Non-pigmented ciliary epithelial cell (primary cell): ENCODE measurements at places on chromosomes 16 and 17.

- no peak for DNase-seq
These were observed 4.6 kb downstream of the TEN1 start for GRCh38 chr17:75983501-75984181.

GRCh38 chr16:598823-599739 is 9.2 kb downstream of the RAB40C start:
- DNase-seq: no peak

GRCh38 chr16:15502041-15502725 is 67.8 kb downstream of the BMERB1 start:
- DNase-seq: peak; percentile 89

DNA sequence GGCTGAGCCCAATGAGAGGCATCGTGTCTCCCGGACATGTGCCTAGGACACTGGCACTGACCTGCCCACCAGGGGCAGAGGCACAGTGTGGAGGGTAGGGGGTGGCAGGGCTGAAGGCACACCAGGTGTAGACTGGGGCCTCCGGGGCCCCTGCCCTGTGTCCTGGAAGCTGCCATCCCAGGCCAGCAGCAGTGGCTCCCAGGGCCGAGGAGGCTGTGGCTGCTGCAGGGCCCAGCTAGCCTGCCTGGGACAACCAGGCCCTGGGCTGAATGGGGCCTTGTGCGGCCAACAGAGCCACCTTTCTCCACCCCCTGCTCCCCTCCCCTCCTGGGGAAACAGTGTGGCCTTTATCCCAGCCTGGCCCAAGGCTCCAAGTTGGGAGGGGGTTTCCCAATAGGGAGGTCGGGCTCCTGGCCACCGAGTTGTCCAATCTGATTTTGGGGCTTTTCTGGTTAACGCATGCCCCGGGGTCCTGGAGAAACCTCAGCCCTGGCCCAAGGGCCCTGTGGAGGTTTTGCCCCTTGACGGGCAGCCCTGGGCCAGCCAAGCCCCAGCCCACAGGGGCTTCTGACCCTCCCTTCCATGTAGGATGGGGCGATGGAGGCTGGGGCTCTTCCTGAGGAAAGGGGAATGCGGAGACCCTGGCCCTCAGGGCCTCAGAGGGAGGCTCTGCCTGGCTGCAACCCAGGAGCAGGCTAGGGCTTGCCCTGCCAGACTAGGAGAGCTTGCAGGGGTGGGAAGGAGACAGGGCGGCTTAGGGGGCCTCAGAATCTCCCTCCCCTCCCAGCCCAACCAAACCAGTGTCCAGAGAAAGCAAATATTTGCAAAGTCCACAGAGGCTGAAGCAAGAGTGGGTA is 4.2 kb downstream of the MTSS2 start:
- DNase-seq: no peak

DNA sequence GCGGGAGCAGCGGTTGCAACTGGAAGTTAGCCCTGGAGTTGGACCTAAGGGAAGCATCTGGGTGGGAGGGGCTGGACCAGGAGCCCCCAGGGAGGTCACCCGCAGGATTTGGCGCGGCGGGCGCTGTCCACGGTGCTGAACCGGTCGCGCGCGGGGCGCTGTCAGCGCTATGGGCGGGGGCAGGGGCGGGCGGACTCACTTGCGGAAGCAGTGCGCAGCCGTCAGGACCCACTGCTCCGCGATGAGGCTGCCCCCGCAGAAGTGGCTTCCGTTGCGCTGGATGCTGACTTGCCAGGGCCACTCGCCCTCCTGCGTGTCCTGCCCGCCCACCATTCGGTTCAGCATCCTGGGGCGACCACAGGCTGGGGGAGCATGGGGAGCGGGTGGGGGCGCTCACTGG is 4.5 kb downstream of the PRSS27 start:
- no peak for DNase-seq

GRCh38 chr16:2156849-2157224 is 1.3 kb downstream of the TRAF7 start:
- no peak for DNase-seq

DNA sequence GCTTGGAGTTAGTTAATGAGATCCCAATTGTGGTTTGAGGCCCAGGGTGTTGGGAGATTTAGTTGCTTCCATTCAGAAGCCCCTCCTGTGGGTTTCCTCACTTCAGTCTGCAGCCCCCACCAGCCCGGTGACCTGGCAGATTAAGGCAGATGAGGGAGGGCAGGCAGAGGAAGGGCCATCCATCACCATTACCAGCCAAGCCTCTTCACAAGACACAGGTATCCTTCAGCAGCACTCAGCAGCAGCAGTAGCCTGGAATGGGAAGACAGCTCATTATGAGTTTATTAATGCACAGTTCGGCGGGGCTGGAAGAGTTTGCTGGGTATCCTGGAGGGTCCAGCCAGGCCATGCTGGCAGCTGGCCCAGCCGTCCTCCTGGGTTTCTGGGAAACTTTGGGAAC is 90.0 kb upstream of the GPRC5B start:
- no peak for DNase-seq

DNA sequence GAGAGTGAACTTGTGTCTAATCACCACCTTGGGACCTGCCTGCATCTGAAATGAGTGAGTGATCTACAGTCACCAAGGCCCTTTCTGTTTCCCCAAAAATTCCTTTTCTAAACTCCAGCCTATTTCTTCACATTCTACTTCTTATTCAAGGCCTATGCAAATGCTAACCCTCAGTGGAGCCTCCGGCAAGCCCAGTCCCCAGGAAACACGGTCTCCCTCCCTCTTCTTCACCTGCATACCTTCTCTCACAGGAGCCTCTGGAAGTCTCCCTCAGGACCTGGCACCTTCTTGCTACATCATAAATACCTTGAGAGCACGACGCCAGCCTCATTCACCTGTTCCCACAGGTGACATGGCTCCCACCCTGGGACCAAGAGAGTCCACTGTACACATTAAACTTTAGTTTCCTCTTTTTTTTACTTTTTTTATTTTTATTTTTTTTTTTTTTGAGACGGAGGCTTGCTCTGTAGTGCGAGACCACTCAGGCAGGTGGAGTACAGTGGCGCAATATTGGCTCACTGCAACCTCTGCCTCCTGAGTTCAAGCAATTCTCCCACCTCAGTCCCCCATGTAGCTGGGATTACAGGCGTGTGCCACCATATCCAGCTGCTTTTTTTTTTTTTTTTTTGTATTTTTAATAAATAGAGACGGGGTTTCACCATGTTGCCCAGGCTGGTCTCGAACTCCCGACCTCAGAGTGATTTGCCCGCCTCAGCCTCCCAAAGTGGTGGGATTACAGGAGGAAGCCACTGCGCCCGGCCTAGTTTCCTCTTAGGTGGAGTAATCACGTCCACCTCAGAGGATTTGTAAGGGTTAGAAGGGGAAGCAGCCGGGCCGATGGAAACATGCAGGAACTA is 97.3 kb downstream of the ANKRD11 start:
- DNase-seq: no peak

- DNase-seq: no peak
These were observed 13.5 kb downstream of the NPRL3 start for GRCh38 chr16:125011-125410.

DNA sequence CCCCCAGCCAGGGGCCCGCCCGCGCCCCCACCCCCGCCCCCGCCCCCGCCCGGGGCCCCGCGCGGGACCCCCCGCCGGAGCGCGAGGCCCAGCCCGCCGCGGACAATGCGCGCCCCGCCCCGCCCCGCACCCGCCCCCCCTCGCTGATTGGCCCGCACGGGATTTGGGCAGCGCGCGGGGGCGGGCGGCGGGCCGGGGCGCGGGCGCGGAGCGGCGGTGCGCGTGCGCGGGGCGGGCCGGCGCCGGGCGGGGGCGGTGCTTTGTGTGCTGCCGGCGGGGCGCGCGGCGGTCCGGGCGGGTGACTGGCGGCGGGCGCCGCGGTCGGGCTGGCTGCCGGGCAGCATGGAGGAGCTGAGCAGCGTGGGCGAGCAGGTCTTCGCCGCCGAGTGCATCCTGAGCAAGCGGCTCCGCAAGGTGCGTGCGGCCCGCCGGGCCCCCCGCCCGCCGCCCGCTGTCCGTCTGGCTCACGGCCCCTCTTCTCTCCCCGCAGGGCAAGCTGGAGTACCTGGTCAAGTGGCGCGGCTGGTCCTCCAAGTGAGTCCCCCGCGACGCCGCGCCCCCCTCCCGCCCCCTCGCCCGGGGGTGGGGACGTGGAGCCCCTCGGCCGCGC is at the start of gene CBX2:
Gene CBX2 (plus strand): TSS at position 255 of the 610 bp plus-strand sequence. CDS start 88 bp downstream, at position 343.
- no peak for DNase-seq

GRCh38 chr16:24976971-24977677 is 38.0 kb downstream of the ARHGAP17 start:
- DNase-seq: no peak

DNA sequence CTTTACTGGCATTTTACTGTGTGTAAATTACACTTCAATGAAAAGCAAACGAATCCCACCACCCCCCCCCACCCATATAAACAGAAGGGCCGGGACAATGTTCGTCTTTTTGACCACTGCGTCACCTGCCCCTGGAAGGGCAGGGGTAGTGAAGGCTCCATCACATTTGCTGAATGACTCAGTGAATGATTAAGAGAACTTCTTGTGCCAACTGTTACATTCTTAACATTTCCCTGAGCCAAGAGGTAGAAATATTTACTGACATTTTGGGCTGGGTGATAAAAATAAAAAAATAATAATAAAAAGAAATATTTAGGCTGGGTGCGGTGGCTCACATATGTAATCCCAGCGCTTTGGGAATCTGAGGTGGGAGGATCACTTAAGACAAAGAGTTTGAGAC is 24.1 kb downstream of the C16orf96 start:
- no peak for DNase-seq

DNA sequence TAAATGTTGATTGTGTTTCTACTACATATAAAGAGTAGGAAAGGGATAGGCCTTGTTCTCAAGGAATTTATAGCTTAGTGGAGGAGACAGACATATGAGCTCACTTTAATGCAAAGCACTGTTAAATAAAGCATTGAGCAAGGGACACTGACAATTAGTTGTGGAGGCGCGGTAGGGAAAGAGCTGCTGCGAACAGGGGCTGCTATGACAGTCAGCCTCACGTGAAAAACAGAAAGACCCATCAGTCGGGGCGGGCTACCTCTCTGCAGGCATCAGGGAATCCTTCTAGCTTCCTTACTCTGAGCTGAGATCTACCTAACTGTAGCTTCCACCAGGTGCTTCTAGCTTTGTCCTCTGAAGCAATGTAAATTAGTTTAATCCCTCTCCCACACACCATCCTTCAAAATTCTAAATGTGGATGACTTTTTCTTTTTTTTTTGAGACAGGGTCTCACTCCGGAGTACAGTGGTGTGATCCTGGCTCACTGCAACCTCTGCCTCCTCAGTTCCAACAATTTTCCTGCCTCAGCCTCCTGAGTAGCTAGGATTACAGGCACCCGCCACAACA is 129.9 kb upstream of the ZFHX3 start:
- no peak for DNase-seq

DNA sequence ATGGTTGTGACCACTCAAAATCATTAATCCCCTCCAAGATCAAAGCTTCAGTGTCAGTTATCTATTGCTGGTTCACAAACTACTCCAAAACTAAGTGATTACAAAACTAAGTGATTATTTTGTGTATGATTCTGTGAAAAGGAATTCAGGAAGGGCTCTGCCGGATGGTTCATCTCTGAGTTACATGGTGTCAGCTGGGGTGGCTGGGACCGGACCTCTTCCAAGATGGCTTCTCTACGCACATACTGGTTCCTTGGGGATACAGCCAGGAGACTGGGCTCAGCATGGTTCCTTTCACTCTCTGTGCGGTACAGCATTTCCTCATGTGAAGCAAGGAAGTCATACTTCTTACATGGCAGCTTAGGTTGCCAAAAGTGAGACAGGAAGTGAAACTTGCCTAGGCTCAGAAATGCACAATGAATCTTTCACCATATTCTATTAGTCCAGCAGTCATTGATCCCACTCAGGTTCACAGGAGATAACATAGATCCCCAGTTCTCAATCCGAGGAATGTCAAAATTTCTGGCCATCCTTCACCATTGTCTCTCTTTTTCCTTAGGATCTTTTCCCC is 97.9 kb upstream of the IRX6 start:
- no peak for DNase-seq
